Thoracic aorta (tissue), 2 donors: ENCODE measurements at places on chromosomes 4 and X.

- no peak for DNase-seq
Observed at GRCh38 chr4:150769248-150769647, 187.3 kb downstream of the MAB21L2 start.

DNA sequence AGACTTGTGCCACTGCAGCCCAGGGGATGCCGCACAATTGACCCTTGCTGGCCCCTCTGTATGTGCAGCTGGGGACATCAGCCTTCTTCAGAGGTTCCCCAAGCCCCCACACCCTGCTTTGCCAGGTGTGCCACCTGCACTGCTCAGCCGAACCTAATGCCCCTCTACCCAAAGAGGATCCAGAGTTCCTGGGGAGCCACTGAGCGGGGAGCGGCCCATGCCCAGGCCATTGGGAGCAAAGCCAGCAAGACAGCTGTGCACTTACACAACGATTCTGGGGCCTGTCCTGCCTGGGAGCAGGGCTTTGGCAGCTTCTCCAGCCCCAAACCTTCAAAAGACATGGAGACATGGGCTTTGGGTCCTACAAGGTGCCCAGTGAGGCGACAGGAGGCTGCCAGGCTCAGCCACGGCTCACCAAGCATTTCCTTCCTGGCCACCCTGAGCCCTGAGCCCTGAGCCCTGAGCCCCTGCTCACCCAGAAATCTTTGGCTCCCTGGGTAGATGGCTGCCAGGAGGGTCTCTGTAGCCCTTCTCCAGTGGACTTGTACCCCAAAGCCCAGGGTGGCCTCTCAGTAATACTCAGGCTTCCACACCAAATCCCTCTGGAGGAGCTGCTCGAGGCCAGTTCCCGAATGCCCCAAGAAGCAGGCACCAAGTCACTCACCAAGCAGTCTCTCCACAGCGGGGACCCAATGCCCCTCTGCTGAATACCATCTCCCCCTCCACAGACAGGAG is 13.0 kb downstream of the PNMA6E start:
- no peak for DNase-seq

- peak; percentile 63 for DNase-seq
Observed at GRCh38 chrX:11341274-11342201, 48.3 kb downstream of the AMELX start.

DNA sequence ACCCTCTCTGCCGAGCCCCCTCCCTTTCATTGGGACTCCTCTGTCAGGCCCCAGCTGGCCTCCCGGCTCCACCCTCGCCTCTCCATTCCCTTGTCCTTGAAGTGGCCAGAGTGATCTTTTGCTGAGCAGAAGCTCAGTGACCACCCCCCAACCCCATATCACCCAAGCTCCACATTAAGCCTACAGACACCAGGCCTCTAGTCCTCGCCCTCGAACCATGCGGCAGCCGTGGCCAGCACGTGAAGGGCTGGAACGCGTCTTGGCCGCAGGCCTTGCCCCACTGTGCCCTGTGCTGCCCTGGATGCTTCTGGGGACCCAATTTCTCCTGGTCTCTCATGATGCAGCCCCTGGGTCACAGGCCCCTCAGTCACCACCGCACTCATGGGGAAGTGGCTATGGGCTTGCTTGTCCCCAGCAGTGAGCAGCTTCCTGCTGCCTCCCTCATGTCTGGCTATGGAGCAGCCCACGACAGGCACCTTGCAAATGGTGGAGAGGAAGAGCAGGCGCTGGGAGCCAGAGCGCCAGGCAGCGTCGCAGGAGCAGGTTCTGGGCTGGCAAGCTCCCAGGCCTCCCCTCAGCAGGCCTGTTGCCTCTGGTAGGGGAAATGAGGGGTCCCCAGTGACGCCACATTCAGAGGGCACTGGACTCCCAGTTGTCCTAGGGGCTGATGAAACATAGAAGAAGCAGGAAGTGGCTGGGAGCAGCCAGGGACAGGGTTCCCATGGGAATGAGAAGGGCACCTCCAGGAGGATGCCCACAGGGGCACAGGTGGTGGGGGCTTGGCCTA is 757 bp upstream of the SRPK3 start:
- DNase-seq = no peak

DNA sequence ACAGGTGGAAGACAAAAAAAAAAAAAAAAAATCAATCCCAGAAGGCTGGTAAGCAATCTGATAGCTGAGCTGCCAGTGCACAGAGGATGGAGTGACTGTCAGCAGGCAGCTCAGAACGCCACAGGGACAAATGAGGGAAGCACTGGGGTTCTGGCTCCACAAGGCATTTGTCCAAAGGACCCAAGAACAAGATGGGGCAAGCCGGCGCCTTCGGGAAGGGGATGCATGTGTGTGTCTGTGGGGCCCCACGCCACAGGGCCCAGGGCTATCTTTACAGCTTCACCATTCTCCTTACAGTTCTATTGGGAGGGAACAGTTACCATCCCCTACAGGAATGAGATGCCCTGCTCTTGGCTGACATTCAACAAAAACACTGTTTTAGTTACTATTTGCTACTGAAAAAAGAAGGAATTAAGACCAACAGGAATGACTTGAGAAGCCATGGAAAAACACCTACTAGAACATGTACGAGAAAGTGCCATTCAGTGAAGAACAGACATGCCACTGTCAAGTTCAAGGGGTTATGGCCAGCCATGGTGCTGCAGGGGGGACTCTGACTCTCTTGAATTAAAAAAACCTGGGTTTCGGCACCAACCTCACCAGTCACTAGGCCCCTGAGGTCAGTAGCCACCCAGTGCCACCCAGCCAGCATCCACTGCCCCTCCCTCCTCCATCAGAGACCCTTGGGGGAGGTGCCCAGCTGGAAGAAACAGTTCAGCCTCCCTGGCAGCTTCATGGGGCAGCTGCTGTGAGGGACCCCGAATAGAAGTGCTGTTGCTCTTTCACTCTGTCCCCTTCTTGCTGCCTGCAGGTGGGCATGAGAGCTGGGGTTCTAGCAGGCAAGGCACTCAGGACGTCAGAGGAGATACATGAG is 18.5 kb downstream of the WDR1 start:
- DNase-seq = no peak

GRCh38 chr4:74376888-74377483 is 12.0 kb downstream of the EREG start:
- no peak for DNase-seq

DNA sequence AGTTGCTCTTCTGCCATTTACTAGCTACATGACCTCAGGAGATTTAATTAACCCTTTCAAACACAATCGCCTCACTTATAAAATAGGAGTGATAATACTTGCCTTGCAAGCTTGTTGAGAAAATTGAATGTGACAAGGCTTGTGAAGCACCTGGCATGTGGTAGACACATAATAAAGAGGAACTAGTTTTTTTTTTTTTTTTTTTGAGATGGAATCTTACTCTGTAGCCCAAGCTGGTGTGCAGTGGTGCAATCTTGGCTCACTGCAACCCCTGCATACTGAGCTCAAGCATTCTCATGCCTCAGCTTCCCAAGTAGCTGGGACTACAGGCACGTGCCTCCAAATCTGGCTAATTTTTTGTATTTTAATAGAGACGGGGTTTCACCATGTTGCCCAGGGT is 73.7 kb upstream of the STIM2 start:
- DNase-seq = no peak
